Stimulated activated CD8-positive, alpha-beta memory T cell treated with anti-CD3 and anti-CD28 coated beads, Interleukin-7, amount 100 ng/mL, for 4 hours (primary cell): ENCODE measurements at places on chromosomes 12 and 14.

GRCh38 chr14:27318774-27319420, 721.1 kb upstream of the NOVA1 start:
- DNase-seq: no peak

DNA sequence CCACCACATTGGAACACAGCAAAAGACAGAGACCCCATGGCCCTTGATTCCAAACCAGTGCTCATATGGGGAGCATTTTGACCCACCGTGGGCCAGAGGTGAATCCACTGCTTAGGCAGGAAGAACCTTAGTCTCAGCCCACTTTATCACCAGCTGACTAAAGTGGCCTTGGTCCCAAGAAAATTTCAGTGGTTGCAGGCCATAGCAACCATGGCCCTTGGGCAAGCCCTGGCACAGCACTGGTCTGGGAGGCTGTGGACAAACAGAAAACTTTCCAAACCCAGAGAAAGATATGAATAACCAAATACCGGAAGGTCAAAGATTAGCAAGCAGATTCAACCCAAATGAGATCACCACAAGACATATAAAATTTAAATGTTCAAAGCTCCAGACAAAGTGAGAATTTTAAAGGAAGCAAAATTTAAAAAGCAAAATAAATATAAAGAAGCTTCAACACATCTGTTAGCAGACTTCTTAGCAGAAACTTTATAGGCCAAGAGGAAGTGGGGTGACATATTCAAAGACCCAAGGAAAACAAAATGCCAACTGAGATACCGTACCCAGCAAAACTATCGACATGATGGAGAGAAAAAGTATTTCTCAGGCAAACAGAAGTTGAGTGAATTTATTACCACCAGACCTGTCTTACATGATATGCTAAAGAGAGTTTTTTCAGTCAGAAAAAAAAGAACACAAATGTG, 7.8 kb downstream of the KLRK1 start:
- no peak for DNase-seq

DNA sequence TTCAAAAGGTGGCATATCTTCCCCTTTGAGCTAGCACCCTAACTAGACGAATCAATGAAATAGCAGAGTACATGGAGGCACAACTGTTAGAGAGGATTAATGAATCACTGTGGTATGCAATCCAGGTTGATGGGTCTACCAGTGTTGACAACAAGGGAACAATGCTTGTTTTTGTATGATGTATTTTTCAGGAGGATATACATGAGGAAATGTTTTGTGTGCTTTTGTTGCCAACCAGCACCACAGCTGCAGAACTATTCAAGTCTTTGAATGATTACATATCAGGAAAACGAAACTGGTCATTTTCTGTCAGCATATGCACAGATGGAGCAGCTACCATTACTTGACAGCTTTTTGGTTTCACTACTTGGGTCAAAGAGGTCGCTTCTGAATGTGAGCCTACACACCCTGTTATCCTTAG, 142.6 kb downstream of the GPHN start:
- DNase-seq: no peak

- no peak for DNase-seq
Observed at GRCh38 chr12:94898388-94898787, 105.1 kb downstream of the NDUFA12 start.

DNA sequence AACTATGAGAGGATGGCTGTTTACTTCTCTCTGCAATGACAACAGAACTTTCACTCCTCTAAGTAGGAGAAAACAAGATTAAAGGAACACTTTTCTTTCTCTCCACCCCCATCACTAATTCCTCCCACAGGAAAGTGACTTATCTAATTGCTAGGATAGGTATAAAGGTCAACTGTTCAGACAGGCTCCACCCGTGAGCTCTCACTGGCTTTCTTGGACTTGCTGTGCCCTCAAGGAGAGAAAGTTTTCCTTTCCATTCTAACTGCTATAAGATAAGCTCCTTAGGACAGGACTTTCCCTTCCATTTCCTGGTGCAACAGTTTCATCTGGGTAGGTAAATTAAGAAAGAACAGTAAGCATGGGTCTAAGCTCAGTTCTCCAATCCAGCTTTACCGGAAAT, 4.8 kb downstream of the SLC41A2 start:
- DNase-seq: no peak

DNA sequence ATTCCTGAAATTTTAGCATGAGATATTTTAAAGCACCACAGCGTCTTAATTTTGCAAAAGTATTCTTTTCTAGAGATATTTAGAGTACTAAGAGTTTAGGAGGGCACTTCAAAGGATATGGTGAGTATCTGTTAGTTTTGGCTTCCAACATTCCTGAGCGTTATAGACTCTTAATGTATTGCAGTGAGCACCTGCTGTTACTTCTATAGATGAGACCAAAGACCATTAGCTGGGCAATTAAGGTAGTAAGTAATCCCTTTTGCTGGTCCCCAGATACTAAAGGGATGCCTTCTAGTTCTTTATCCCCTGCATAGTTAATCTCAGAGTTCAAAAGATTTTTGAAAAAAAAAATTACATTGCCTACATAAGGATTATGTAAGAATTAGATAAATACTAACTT, 975.6 kb downstream of the GALC start:
- no peak for DNase-seq

DNA sequence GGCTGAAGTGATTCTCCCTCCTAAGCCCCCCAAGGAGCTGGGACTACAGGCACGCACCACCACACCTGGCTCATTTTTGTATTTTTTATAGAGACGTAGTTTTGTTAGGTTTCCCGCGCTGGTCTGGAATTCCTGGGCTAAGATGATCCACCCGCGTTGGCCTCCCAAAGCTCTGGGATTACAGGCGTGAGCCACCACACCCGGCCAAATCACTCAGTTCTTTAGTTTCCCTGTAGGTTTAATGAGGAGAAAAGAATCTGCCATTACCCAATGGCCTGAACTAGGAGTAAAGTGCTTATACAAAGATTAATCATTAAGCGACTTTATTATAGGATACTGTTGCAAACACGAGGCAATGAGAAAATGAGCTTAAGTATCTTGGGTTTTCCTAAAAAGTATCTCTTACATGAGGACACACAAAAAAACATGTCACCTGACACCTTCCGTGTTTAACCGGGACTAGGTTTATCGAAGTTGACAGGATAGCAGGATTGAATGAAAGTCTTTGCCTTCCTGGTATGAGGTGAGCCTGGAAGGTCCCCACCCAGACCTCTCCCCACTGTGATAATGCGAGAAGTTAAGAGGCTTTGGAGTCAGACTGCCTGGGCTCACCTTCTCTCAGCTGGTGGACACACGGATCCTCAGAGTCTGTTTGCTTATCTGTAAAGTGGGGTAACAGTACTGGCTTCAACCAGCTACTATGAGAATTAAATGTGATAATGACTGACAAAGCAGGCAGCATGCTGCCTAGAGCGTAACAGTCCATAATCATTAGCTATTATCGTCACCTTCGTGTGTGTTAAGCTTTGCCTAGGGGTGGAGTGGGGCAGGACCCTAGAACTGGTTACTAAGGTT, 133.5 kb upstream of the KRAS start:
- no peak for DNase-seq
